Mesothelial cell of epicardium (in vitro differentiated cells): ENCODE measurements at places on chromosomes 12 and 14.

DNA sequence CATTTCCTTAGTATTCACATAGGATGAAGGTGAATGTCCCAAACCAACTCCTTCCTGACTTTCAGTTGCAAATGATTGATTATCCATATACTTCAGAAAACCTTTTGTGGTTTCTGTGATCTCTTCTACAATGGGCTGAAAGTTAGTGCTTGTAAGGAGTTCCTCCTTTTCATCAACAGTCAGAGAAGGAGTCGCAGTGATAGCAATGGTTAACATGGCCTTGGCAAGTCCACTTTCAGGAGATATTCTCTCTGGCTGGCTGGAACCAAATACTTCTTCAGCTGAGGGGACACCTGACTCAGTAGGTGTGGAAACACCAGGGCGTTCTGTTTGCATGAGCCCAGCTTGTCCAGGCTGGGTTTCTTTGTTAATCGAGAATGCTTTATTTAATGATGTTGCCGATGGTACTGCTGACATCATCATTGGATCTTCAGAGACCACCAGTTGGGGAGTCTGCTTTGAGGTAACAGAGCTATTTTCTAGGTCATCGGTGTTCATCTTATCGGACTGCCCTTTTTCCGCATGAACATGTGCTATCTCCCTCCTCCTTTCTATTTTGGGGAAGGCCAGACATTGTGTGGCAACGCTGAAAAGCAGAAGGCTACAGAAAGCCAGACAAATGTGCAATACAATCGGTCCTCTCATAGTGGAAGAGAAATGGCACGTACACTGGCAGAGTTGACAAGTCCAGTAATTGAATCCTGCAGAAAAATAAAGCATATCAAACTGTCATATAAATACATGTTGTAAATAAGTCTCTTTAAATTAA, 13.1 kb downstream of the ARMH4 start:
- H3K4me3 ChIP-seq = no peak overlapping the region
- H3K27me3 ChIP-seq = peaks cover 12% of the 10 kb centered on the region
- no peaks in the 10 kb centered on the region for H3K36me3 ChIP-seq
- no peaks in the 10 kb centered on the region for H3K4me1 ChIP-seq

- no peaks in the 10 kb centered on the region for H3K36me3 ChIP-seq
- no peak overlapping the region for H3K4me3 ChIP-seq
- DNase-seq = no peak
- no peaks in the 10 kb centered on the region for H3K4me1 ChIP-seq
Measured at GRCh38 chr12:11951209-11951608, 119.5 kb upstream of the BCL2L14 start.

GRCh38 chr12:47145188-47145587, 65.4 kb upstream of the AMIGO2 start:
- H3K27me3 ChIP-seq = no peaks in the 10 kb centered on the region
- H3K4me1 ChIP-seq = no peaks in the 10 kb centered on the region
- H3K4me3 ChIP-seq = no peak overlapping the region
- H3K36me3 ChIP-seq = no peaks in the 10 kb centered on the region
- DNase-seq = no peak
- H3K27ac ChIP-seq = no peak overlapping the region

GRCh38 chr12:105574056-105574715, 243.7 kb downstream of the C12orf75 start:
- no peaks in the 10 kb centered on the region for H3K36me3 ChIP-seq
- no peaks in the 10 kb centered on the region for H3K4me1 ChIP-seq
- no peak for DNase-seq
- H3K4me3 ChIP-seq = no peak overlapping the region
- H3K27ac ChIP-seq = no peak overlapping the region
- no peaks in the 10 kb centered on the region for H3K27me3 ChIP-seq

DNA sequence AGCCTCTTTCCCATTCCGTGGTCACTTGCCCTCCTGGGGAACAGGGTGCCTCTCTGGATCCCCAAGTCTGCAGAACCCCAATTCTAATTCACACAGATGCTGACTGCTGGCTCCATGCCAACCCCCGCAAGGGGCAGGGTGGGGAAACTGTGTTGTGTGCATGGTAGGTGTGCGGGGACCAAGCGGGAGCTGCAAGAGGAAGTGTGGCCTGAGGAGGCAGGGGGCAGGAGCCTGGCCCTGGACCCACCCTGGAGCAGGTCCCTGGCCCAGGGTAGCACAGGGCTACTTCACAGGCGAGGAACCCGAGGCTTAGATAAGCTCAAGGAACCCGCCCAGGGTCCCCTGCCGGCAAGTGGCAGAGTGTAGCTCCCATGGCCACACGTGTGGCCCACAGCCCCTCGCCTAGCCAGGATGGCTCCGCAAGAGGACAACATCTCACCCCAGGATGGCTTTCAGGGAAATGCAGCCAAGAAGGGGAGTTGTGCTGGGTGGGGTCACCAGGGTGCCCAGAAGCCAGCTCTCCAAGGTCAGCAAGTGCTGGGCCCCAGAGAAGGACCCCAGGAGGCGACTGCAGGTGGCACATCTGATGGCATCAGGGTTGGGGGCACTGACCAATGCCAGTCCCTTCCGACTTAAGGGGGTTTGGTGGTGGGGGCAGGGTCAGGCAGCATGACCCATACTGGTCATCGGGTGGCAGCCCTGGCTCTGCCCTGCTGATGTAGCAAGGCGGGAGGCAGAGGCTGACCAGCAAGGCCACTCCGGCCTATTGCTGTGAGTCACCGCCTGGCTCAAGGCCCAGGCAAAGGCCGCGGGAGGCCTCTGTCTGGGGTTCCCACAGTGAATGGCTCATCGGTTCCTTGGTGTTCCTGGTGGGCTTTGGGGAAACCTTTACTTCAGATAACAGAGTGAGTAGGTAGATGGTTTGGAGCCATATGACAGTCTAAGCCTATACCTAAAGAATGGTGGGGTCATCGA, 37.3 kb upstream of the EML1 start:
- no peak overlapping the region for H3K4me3 ChIP-seq
- peaks cover 27% of the 10 kb centered on the region for H3K4me1 ChIP-seq
- no peaks in the 10 kb centered on the region for H3K36me3 ChIP-seq
- no peak for DNase-seq

DNA sequence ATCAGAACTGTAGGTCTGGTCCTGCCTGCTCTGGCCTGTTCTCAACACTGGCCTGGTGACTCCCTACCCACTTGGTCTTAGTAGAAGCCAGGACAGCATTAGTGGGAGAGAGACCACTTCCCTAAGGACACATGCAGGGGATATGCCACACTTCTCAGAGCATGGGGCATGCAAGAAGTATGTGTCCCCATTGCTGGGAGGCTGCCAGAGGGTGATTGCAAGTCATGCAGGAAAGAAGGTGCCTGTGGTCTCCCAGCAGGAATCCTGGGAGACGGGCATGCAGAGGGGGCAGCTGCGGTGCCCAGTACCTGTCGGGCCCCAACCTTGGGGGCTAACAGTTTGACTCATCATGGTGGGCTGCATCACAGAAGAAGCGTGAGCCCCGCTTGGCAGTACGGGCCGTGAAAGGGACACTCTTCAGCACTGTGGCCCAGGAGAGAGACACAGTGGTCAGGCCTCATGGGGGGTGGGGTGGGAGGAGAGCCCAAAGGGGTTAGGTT, 23.0 kb downstream of the PRPF40B start:
- no peak overlapping the region for H3K4me3 ChIP-seq
- no peak for DNase-seq
- peaks cover 20% of the 10 kb centered on the region for H3K4me1 ChIP-seq
- H3K27me3 ChIP-seq = no peaks in the 10 kb centered on the region
- peaks cover 3% of the 10 kb centered on the region for H3K36me3 ChIP-seq

- no peak overlapping the region for H3K27ac ChIP-seq
- peaks cover 17% of the 10 kb centered on the region for H3K27me3 ChIP-seq
- no peak overlapping the region for H3K4me3 ChIP-seq
- no peaks in the 10 kb centered on the region for H3K4me1 ChIP-seq
Measured at GRCh38 chr12:95989504-95990123, 6.5 kb downstream of the HAL start.

DNA sequence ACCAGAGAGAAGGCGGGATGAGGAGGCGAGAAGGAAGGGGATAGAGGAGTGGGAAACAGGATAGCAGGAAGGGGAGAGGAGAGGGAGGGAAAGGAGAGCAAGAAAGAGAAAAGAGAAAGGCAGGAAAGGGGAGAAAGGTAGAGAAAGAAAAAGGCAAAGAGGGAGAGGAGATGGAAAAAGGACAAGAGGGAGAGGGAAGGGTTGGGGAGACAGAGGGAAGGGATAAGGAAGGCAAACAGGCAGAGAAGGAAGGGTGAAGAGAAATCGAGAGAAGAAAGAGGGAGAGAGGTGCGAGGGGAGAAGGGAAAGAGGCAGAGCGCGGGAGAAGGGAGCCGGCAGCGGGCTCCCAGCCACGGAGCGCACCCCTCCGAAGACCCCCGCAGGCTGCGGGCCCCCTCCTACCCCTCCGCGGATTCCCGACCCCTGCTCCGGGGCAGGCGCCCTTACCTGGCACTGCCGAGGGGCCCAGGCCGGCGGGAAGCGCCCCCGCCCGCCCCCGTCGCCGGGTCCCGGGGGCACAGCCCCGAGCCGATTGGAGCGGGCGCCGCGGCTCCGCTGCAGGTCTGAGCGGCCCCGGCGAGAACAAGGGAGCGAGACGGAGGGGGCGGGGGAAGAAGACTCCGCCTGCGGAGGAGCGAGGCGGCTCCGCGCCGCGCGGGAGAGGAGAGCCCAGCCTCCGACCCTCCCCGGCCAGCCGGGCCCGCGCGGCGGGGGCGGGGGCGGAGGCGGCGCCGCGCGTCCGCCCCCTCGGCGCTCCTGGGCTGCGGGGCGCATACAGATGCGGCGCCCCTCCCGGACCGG, at the start of gene CDH24:
TSS of gene CDH24 (minus strand) at position 565 of the 801 bp plus-strand sequence. CDS start 1,787 bp downstream, outside the sequence.
- H3K4me3 ChIP-seq = peak within 1 kb of the TSS; percentile 84
- H3K27ac ChIP-seq = peak within 1 kb of the TSS; percentile 95
- DNase-seq = peak; percentile 72
- no peaks in the 10 kb centered on the region for H3K27me3 ChIP-seq

DNA sequence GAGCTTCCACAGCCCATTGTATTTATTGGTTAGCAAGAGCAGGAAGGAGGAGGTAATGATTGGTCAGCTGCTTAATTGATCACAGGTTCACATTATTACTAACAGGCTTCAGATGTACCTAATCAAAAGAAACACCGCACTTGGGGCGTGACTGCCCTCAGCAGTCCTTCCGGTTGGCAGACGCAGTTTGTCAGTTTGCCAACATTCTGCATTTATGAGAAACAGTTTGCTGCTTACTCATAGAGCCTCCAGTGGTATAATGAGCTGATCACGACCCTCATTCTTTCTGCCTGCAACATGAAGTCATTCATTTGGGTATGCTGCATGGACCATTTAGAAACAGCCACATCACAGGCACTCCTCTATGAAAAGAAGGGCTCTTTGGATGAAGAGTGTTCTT, 42.5 kb upstream of the PPM1H start:
- no peak overlapping the region for H3K27ac ChIP-seq
- H3K27me3 ChIP-seq = peaks cover 2% of the 10 kb centered on the region
- H3K4me3 ChIP-seq = no peak overlapping the region
- H3K36me3 ChIP-seq = no peaks in the 10 kb centered on the region
- DNase-seq = no peak
- H3K4me1 ChIP-seq = no peaks in the 10 kb centered on the region

DNA sequence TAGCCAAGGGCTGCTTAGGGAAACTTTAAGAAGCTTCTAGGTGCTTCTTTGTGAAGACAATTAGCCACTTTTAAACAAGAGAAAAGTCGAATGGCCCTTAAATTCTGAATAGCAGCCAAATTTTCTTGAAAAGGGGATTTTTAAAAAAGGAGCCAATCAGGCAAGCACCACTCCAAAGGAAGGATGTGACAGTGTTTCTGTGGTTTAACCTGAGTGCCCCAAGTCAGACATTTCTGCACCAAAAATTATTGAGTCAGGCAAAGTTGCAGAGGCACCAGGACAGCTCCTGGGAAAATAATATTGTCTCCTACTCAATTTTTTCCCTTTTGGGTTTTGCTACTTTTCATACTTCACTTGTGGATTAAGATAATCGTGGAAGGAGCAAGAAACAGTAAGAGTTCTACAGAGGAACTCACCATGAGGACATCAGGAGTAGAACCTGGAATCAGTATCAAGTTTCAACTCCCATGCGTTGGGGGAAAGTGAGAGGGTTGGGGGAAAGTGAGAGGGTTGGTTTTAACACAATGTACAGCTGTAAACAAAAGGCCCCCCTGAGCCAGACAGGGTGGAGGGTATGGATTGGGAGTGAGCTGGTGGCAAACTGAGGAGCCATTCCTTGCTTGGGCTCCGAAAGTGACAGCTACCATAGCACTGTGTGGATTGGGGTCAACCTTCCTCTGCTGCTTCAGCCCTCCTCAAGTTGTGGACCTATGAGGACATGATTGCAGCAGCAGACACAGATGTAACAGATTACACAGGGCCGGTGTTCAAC, 90.8 kb downstream of the SLC38A1 start:
- DNase-seq = no peak
- H3K4me3 ChIP-seq = no peak overlapping the region
- no peaks in the 10 kb centered on the region for H3K4me1 ChIP-seq

DNA sequence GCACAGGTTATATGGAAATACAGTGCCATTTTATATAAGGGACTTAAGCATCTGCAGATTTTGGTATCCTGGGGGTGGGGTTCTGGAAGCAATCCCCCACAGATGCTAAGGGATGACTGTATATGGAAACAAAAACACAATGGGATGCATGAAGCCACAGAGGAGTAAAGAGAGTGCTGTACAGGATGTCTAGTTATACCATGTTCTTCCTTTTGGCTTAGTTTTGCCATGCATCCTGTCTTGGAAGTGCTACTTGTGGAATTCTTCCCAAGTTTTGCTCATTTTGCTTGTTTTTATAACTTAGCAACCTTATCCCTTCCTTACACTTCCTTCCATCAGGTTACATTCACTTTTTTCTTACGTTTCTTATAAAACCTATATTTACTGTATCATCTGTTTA, 55.6 kb downstream of the TRMT5 start:
- H3K36me3 ChIP-seq = peaks cover 12% of the 10 kb centered on the region
- no peak for DNase-seq
- H3K27ac ChIP-seq = no peak overlapping the region
- H3K4me3 ChIP-seq = no peak overlapping the region

DNA sequence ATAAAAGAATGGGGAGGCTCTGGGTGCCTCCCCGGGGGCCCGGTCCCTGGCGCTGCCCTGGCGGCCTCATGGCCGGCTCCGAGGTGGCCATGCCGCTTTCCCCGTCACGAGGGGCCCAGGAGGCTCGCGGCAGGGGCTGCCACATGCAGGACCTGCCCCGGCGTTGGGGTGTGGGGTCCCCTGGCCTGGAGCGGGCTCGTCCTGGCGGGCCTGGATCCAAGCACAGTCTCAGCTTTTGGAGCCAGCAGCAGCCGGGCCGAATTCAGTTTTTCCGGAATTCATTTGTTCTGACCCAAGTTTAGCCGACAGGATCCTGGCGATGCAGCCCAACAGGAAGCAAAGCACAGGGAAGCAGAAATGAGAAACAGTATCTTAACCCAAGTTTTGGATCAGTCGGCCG, 26.4 kb upstream of the AEBP2 start:
- peaks cover 22% of the 10 kb centered on the region for H3K4me1 ChIP-seq
- no peaks in the 10 kb centered on the region for H3K27me3 ChIP-seq
- H3K36me3 ChIP-seq = no peaks in the 10 kb centered on the region
- no peak for DNase-seq

DNA sequence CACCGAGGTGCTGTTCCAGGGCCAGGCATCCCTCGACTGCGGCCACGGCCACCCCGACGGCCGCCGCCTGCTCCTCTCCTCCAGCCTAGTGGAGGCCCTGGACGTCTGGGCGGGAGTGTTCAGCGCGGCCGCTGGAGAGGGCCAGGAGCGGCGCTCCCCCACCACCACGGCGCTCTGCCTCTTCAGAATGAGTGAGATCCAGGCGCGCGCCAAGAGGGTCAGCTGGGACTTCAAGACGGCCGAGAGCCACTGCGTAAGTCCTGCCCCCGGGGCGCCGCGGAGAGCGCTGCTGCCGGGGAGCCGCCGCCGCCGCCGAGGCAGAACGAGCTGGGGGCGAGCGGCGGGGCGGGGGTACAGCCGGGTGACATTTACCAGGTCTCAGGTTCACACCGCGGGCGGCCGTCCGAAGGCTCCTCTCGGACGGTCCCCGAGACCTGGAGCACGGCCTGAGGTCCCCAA, 1.4 kb downstream of the PLXNC1 start:
- peak overlapping the region; percentile 65 for H3K4me3 ChIP-seq
- DNase-seq = no peak
- H3K27me3 ChIP-seq = peaks cover 89% of the 10 kb centered on the region
- no peaks in the 10 kb centered on the region for H3K36me3 ChIP-seq
- H3K4me1 ChIP-seq = peaks cover 6% of the 10 kb centered on the region
